ENCODE measurements at places on chromosomes 3 and 15.

DNA sequence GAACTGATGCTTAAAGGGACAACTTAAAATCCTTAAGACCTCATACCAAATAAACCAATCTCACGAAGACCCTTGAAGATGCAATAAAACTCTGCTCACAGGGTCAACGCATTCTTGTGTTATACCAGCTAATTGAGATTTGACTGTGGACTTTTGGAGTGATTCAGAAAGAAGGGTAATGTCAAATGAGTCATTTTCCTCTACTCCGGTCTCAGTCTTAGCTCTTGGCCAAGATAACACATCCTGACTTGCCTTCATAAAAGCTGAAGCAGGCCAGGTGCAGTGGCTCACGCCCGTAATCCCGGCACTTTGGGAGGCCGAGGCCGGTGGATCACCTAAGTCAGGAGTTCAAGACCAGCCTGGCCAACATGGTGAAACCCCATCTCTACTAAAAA lies 3.8 kb downstream of the PKM start:
- no peak for DNase-seq

- no peak for DNase-seq
These were observed 195.2 kb upstream of the CADPS start for GRCh38 chr3:63070476-63070810.

DNA sequence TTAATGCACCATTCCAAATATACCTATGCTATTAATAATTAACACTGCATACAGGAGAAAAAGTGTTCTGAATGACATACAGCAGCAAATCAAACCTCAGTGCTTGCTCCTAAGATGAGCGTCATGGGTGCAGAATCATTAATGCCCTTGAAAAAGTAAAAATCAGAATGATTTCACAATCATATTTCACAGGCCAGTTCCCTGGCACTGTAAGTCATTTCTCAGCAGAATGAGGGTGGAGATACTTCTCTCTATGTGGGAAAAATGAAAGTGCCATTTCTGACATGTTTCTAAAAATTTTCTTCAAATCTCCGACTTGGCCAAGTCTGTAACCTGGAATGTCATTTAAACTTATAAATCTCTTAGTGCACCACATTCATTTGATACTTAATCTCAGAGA lies 549.8 kb upstream of the AGTR1 start:
- DNase-seq: no peak

- peak; percentile 76 for DNase-seq
These were observed 10.6 kb upstream of the LEO1 start for GRCh38 chr15:51982013-51982769.

GRCh38 chr3:167653760-167654159 lies at the start of gene WDR49:
WDR49 (minus strand) TSS chr3:167653942; CDS start chr3:167653425, 517 bp downstream.
- DNase-seq: no peak

- no peak for DNase-seq
These were observed 29.4 kb downstream of the TTC14 start for GRCh38 chr3:180631317-180631716.

DNA sequence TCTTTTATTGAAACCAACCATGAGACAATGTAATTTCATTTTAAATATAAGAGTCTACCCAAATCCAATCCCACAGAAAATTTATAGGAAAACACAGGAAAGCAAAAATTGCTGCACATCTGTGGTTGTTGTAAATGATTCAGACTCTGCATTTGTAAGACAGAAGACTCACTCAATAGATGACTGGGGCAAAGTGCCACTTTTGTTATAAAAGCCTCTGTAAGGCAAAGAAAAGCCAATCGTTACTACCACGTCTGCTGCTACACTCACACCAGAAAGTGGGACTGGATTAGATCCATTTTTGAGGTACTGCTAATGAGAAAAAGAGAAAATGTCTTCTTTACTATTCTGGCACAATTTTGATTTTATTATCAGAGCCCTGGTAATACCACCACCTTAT lies 74.9 kb downstream of the SEMA6D start:
- no peak for DNase-seq

DNA sequence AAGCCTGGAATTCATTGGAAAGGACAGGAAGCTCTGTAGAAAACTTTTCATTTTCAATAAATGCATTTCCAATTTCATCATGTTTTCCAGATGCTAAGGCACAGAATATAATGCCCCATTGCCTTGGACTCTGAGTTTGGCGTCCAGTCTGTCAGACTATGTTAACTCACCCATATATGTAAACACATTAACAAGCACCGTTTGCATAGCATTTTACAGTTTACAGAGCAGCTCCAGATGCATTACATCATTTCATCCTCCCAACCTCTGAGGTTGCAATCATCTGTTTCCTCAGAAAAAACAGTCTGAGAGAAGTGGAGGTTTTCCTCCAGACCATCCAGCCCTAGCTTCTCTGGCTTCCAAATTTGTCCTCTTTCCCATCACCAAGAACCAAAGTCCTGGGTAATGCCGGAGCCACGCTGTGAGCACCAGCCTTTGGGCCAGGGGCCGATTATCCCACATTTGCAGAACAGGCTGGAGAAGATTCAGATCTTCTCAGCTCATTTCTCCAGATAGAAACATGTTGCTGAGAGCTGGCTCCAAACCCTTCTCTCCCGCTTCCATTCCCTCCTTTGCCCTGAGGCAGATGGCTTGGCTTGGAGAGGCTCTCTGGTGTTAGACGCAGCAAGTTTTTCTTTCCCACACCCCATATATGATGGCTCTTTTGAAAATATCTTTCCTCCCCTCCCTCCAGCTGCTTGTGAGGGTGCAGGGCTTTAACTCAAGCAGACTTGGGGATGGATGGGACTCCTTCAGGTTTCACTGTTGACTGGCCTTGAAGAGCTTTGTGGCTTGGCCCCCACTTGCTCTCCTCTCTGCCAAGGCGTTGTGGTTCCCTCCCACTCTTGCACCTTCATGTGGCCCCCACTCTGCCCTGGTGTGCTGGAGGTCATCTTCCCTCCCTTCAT lies 26.0 kb downstream of the CYP19A1 start:
- no peak for DNase-seq

- no peak for DNase-seq
These were observed 2.1 kb downstream of the TNK2 start for GRCh38 chr3:195905970-195906864.

DNA sequence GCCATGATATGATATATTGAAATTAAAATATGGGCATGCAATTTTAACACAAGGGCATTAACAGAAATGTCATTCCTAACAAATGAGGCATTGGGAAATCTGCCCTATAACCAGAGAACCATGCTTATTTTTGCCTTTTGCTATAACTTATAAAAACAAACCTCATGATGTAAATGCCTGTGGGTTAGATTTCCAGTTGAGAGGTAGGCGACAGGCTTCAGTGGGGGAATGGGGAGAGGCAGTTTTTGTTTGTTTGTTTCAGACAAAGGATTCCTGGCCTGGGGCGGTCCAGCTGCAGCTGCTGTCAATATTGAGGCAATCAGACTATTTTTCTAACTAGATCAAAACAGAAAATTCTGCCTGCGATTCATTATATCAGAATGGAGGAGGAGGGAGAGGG lies 490.4 kb upstream of the CFAP20DC start:
- no peak for DNase-seq

- DNase-seq: no peak
These were observed 12.1 kb downstream of the TBC1D2B start for GRCh38 chr15:78065284-78065872.

DNA sequence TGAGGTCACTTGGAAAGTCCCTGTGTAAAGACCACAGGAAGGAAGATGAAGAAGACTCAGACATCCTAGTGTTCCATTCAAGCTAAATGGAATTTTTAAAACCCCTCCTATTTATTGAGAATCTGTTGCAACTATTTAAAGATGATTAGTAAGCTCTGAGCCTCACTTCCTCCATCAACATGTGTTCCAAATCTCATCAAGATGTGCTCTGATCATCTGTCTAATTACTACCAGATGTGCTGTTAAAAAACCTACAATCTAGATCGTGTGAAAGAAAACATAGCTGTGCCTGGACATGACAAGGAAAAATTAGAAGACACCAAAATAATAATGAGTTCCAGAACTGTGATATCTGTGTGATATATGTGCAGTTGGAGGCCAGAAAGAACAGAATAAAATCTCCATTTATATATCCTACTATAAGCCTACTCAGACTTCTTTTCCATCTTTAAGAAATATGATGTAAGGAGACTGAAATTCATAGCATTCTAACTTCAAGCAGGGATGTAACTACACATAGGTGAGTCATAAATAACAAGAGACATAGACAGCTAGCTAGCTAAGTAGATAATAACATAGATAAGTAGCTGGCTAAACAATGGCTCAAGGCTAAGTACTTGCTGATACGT lies 7.8 kb downstream of the XPC start:
- DNase-seq: no peak

DNA sequence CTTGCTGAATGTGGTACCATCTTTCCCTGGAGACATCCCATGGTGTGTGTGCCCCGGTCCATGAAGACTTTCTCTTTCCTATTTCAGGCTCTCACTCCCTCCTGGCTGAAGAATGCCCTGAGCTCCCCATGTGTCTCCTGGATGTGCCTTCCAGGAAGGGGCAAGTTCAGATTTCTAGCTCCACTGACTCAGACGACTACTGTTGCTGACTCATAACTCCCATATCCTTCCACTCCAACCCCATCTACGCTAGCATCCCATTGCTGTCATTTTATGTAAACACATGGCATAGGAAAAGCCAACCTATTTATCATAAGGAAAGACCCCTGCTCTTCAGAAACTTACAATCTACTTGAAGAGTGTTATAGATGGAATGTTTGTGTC lies 95.0 kb downstream of the ADCY5 start:
- DNase-seq: no peak

- no peak for DNase-seq
These were observed 396.3 kb downstream of the NSUN3 start for GRCh38 chr3:94459167-94459566.

DNA sequence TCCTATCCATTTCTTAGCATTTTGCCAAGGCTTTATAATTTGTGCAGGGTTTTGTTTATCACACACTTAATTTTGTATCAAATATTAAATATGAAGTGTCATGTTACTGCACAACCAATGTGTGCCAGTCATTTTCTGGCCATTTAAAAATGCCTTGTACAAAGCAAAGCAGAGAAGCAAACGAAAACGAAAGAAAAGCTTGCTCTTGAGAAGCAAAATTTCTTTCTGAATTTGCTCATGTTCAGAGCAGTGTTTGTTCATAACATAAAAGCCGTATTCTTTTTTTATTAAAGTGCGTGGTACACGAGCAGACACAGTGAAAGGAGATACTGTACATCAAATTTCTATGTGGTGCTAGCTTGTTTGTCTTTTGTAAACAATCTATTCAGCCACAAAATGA lies 792.6 kb downstream of the NAALADL2 start:
- DNase-seq: no peak

GRCh38 chr3:180980611-180981010 lies 8.9 kb downstream of the DNAJC19 start:
- no peak for DNase-seq
